ENCODE measurements at places on chromosomes 3 and 15. TPM values are rescaled to one million over a fixed set of nuclear protein-coding genes. Genes with fewer than 3 reads are reported as not detected.

CHRD gene
- total RNA-seq: 31.3 TPM

SLC35G2 gene
- total RNA-seq: 7.1 TPM

FBXW12 gene
- not detected for total RNA-seq

RPL29 gene
- 933 TPM for total RNA-seq

PRR20G gene
- total RNA-seq: not detected

FOXB1 gene
- not detected for total RNA-seq

Data from skin of body (tissue), 3 donors.